ENCODE measurements at places on chromosomes 4 and X.

- DNase-seq: no peak
Measured at GRCh38 chr4:113784497-113785250, 23.1 kb upstream of the CAMK2D start.

DNA sequence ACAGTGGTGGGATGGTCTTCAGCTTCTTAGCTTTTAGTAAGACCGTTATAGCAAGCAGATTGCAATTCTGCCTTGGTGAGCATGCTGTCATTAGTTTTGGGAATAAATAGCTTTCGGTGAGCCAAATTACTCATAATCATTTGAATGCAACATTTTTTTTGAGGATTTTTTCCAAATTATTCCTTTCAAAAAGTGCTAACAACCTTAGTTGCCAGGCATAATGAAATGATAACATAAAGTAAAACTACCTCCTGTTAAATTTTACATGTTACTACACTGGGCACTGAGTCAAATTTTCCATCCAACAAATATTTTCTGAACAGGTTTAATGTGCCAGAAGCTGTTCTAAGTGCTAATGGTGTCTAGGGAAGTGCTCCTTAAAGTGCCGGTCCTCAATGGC is 15.8 kb upstream of the NPFFR2 start:
- DNase-seq: no peak

GRCh38 chr4:187491286-187491685 is 504.3 kb upstream of the ZFP42 start:
- no peak for DNase-seq

DNA sequence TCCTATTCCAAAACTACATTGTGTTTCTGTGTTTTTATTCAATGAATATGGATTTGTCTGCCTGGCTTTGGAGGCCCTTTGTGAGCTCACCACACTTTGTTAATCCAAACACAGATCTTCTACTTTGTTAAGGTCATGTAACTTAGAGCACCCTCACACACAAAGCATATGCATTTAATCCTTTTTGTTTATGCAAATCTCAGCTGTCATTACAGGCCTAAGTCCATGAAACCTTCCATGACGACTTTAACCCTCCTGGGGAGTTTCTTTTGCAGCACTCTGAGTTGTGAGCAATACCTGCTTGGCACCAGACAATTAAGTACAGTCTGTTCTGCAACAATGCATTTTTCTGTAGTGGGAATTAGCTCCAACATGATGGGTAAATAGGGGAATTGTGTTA is 14.9 kb downstream of the CCSER1 start:
- no peak for DNase-seq

- peak; percentile 30 for DNase-seq
Measured at GRCh38 chrX:85084770-85085393, 81.2 kb downstream of the APOOL start.

GRCh38 chr4:158710814-158711213 is 12.4 kb downstream of the PPID start:
- DNase-seq: no peak

GRCh38 chrX:49925176-49925575 is 2.8 kb downstream of the CLCN5 start:
- DNase-seq: no peak

- no peak for DNase-seq
Measured at GRCh38 chrX:120517936-120518335, 42.8 kb downstream of the CUL4B start.

- no peak for DNase-seq
Measured at GRCh38 chr4:8675906-8676305, 83.3 kb downstream of the CPZ start.

DNA sequence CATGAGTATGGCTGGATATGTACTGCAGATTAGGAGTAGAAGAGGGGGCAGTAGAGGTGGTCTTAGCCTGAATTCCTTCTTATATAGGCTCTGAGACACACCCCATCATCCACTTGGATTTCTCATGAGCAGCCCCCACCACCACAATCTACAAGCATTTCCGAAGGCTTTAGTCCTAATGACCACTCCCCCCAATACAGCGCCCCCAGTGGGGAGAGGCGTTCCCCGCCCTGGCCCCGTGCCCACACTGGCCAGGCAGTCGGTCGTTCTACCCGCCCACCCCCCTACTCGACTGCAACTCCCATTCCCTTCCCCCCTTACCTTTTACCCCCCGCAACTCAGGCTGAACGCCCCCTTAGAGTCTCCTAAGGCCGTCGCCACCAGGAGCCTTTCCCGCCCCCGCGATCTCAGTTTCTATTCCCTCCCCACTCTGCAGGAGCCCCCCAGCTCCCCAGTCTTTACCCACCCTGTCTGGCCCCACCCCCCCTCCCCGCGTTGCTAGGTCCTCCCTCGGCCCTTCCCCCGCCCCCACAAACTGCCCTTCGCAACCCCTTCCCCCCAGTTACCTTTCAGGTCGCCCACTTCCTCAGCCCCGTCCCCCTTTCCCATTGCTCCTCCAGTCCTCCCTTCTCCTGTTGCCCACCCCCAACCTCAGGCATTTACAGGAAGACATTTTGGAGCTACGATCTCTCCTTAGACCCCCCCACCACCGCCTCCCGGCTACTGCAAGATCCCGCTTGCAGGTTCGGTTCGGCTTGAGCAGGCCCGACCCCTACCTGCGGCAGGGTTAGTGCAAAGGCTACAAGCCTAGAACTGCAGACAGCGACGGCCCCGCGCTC is 468 bp downstream of the ZMYM3 start:
- DNase-seq: peak; percentile 14

- no peak for DNase-seq
Measured at GRCh38 chrX:47209508-47210238, 8.8 kb upstream of the CDK16 start.

GRCh38 chr4:80967346-80967745 is 63.2 kb upstream of the BMP3 start:
- no peak for DNase-seq

DNA sequence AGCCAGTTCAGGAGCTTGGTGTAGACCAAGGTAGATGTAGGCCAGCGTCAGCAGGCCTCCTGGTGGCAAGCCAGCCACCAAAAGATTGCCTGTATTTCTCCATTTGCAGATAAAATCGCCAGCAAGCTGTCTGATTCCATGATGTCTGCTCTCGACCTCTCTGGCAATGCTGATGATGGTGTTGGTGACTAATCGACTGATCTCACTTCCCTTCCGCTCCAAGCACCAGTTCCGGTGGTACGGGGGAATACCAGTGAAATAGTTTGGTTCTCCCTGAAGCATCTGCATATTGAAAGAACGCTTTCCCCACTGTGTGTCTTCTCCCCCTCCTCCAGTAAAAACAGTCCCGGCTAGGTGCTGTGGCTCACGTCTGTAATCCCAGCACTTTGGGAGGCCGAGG is 30.4 kb downstream of the GNL3L start:
- DNase-seq: no peak

DNA sequence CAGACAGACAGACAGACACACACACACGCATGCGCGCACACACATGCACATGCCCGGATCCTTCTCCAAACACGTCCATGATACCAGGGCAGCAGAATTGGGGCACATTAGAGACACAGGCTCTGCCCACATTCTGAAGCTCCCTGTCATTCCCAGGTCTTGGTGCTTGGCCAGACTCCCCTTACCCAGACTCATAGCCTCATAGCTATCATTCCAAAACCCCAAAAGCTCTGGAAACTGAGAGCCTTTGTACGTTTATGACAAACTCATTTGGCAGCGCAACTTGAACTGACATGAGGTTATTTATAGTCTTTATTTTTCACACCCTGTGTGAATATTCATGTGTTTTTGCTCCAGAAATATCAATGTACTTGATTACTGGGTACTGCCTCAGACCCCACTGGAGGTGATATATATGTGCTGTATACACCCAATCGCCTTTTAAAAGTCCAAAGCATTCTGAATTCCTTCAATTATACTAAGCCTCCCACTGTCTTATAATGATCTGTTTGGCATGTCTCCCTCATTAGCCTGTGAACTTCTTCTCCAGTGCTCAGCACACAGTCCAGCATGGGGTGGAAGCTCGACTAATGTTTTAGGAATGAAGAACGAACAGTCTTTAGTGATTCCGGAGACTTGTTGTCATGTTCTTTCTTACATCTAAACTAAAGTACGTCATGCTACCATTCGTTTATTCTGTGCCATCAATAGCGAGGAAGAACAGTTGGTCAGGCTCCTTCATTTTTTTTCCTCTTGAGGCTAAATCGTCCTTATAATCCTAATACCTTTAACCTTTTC is 45.0 kb downstream of the RTL9 start:
- DNase-seq: no peak

DNA sequence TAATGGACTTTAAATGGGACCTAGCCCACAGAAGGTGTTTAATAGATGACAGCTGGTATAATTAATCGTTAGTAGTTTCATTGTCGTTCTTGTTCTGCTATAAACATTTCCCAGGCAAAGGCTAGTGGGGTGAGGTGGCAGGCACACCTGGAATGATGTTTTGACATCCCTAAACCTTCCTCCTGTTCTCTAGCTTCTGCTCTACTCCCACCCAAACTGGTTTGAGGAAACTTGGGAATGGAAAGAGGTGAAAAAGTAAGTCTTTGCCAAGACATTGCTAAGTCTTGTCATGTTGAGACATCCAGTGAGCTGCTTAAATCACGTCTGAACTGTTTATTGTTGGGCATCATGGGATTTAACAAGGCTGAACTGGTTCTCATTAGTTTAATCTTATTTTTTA is 37.5 kb downstream of the CHRNA9 start:
- no peak for DNase-seq

- DNase-seq: no peak
Measured at GRCh38 chr4:108716340-108716739, 46.5 kb downstream of the ETNPPL start.

DNA sequence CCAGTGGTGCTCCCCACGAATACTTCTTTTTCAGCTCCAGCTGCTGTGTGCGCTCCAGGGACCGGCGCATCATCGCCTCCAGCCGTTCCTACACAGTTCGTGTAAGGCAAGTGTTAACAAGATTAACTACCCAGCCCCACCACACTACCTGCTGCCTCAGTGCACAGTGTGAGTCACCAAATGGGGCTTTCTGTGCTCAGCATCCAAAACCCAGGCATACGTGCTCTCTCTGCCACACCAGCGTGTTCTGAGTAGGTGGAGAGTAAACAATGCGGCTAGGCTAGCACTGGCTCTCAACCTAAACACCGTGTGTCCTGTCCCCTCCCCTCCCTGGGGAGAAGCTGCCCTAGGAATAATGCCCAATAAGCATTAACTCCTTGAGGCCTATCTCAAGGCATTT is 60.0 kb downstream of the MAP7D2 start:
- DNase-seq: peak; percentile 7

DNA sequence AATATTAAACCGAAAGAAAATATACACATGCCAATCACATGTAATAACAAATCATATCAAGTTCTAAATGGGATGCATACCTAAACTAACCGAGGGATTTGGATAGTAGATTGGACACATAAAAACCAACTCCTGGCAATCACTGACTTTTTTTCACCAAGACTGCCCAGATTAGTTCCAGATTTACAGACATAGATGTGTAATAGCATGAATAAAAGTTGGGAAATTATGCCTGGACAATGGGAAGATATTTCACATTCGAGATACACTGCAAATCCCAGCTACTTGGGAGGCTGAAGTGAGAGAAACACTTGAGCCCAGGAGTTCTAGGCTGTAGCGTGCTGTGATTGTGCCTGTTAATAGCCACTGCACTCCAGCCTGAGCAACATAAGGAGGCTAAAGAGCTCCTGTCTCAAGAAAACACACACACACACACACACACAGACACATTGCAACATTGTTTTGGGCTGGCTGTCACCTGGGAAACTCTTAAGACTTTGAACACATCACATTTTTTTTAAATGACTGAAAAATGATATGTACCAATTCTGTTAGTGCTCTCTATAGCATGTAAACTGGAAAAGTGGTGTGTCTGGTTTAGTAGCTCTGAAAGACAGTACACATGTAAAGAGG is 5.7 kb downstream of the RAB40A start:
- no peak for DNase-seq

DNA sequence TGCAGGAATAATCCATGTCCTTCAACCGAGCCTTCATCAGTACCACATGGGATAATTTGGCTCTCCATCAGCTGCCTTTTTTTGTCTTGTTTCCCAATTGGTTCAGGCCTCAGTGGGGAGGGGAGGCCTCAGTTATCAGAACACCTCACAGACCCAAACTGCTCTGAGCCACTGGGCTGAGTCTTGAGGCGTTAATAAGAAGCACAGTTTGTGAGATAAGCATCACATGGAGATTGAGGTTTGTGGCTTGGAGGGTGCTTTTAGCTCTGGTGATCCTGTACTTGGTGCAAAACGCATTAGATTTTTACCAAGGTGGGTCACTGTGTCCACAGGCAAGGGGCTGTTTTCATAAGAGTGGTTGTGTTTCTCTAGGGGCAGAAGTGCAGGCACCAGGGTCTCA is 82.8 kb upstream of the HPF1 start:
- DNase-seq: no peak

DNA sequence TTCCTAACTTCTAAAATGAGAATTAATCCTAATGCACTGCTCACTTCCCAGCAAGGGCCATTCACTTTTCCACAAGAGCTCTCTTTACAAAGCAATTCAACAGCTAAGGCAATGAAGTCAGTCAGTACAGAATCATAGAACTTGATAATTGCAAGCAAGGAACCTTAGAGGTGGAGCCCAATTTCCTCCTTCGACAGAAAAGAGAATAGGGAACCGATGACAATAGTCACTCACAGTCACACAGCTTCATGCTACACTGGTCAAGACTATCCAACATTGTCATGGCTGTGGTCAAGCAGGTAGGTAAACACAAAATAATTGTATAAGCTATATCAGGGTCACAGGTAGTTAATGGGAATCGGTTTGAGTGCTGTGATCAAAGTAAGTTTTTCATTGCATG is 90.0 kb downstream of the ELOVL6 start:
- no peak for DNase-seq

DNA sequence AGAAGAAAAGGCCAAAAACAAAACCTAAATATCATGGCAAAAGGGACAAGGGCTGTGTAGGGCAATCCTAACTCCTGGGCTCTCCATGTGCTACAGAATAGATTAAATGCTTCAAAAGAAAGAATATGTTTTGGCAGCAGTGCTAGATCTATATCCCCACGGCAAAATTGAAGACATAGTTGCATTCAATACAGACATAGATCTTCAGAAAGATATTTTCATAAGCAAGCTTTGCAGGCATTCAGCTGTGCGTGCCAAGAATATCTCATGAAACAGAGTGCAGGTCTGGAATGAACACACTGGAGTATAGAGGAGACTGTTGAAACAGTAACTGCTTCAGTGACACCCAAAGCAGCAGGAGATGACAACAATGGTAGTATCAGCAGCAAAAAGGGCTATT is 1476.9 kb downstream of the ARAP2 start:
- DNase-seq: no peak

DNA sequence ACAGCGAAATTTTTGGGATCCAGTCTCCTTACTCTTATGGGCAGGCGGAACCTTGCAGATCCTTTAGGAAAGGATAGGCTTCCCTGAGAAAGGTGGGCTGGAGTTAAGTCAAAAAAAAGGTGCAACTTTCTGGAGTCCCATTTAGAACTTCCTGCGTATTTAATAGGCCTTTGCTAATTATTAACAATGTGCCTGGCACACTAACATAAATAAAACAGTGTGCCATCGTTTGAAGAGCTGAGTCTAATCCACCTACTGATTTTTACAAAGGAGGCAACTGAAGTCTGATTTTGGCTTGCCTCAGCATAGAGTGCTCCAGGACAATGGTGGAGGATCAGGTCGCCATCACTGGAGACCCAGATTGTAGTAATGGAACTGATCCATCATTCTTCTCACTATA is 15.7 kb downstream of the PLS3 start:
- no peak for DNase-seq

- no peak for DNase-seq
Measured at GRCh38 chr4:2251073-2251794, 9.3 kb upstream of the HAUS3 start.

- DNase-seq: peak; percentile 19
Measured at GRCh38 chr4:137541181-137541580, 8.9 kb upstream of the PCDH18 start.

- DNase-seq: no peak
Measured at GRCh38 chr4:27894951-27895350, 1034.3 kb downstream of the STIM2 start.
